Activated T-cell treated with anti-CD3 and anti-CD28 coated beads for 48 hours (primary cell): ENCODE measurements at places on chromosomes 1 and 21.

GRCh38 chr1:184329962-184330868, 56.6 kb upstream of the C1orf21 start:
- no peak for DNase-seq

GRCh38 chr1:96845464-96845863, 123.9 kb downstream of the PTBP2 start:
- peak; percentile 3 for DNase-seq

GRCh38 chr1:212410231-212410820, 4.4 kb downstream of the PACC1 start:
- no peak for DNase-seq

DNA sequence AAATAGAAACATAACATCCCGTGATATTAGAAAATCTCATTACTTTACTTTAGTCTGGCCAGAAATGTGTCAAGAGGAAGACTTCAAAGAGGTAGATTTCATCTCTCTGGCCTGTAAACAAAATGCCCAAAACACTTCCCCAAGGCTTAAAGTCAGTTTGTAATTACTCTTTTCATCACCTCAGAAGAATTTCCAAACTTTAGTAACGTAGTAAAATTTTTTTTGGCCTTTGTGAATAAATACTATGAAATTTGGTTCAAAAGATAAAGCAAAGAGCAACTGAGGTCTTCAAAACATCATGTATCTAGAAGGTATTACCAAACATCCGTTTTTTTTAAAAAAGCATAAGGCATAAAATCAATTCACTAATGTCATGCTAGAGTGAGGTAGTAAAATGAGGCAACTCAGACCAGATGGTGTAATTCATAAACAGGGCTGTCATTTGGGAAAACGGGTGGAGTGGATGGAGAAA, 51.4 kb downstream of the LEPR start:
- no peak for DNase-seq

GRCh38 chr1:113946678-113947387, 17.7 kb downstream of the HIPK1 start:
- no peak for DNase-seq
